ENCODE measurements at places on chromosomes 1 and 21.
A peak's percentile ranks its signal among the peaks of the same experiment; 100 is the strongest.

GRCh38 chr1:221743416-221744208, 1.7 kb upstream of the DUSP10 start:
- DNase-seq = no peak

GRCh38 chr1:63611231-63611630, 18.0 kb downstream of the PGM1 start:
- no peak for DNase-seq

GRCh38 chr21:26887251-26887650, 42.0 kb upstream of the ADAMTS1 start:
- DNase-seq = peak; percentile 56

- DNase-seq = no peak
Observed at GRCh38 chr1:150789396-150789795, 18.7 kb downstream of the CTSK start.

GRCh38 chr1:14810595-14811361, 212.3 kb downstream of the KAZN start:
- peak; percentile 65 for DNase-seq

- no peak for DNase-seq
Observed at GRCh38 chr1:29452463-29453230, 216.3 kb downstream of the PTPRU start.

GRCh38 chr1:220957233-220957605, 78.0 kb downstream of the HLX start:
- peak; percentile 99 for DNase-seq

- no peak for DNase-seq
Observed at GRCh38 chr1:24828183-24828886, 83.1 kb downstream of the CLIC4 start.

DNA sequence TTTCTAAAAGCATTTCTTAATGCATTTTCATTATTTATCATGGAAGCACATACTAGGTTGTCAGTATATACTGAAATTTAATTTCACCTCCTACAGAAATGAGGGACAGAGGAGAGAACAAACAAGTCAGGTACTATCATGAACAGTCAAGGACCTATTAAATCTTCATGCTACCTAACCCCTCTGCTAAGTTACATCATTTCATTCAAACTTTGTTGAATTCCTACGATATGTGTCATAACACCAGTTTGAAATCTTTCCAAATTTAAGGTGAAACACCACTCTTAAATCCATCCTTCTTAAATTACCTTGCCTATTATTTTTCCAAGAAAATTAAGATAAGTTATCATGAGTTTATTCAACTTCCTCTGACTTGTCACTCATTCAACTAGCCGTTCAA, 78.9 kb downstream of the DENND1B start:
- DNase-seq = peak; percentile 21

- no peak for DNase-seq
Observed at GRCh38 chr1:11345971-11346715, 73.1 kb downstream of the UBIAD1 start.

- peak; percentile 71 for DNase-seq
Observed at GRCh38 chr1:100607628-100608240, 69.8 kb downstream of the GPR88 start.

GRCh38 chr1:226672339-226672762, 66.7 kb downstream of the ITPKB start:
- no peak for DNase-seq

DNA sequence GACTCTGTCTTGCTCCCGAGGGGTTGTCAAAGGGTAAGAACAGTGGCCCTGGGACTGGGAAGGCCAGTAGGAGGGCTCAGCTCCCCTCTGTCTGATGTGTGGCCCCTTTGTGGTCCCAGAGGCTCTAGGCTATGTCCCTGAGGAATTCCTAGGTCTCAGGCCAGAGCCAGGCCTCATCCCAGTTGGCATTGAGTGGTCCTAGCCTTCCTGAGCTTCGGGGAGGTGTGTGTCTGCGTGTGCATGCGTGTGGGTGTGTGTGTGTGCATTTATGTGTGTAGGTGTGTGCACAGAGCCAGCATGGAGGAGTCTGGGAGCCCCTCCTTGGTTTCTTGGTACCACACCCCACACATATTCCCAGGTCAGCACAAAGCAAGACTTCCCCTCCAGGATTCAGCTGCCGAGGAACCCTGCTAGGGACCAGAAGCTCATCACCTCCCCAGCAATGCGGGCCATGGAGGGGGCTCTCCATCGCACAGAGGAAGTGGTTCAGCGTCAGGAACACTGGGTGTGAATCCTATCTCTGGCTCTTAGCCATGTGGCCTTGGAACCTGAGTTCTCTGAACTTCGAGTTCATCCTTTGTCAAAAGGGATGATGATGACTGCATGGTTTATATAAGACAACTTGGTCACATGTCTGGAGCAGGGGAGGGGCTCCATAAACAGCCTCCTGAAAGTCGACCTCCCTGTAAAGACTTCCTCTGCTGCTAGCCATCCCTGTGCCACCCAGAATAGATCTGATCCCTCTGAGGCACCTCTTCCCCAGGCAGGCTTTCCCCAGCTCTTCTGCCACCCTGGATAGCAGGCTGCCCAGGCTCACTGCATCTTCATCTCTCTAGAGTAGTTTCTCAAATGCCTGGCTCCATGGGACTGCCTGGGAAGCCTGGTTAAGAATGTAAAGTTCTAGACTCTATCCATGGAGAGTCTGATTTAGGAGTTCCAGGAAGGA, 8.3 kb upstream of the EPS8L3 start:
- no peak for DNase-seq

- DNase-seq = no peak
Observed at GRCh38 chr1:211676106-211676583, 724 bp upstream of the NEK2 start.

- no peak for DNase-seq
Observed at GRCh38 chr1:175673371-175674150, 69.8 kb downstream of the TNR start.

GRCh38 chr1:168057921-168058320, 78.8 kb downstream of the GPR161 start:
- peak; percentile 6 for DNase-seq

GRCh38 chr1:201268604-201269151, 14.6 kb upstream of the PKP1 start:
- peak; percentile 82 for DNase-seq

DNA sequence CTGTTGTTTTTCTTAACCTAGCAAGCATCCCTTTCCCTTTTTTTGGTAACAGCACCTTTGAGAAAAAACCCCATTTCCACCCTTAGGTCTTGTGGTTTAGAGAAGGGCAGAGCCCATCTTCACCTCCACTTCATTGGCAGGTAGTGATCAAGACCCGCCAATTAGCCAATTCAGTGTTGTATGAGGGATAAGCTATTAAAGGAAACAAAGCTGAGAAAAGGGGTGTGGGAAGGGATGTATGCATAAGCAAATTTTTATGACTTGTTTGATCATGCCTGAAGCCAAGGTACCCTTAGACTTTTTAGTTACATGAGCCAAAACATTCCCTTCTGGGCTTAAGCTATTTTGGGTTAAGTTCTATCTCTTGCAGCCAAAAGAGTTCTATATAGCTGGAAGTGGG, 3.6 kb upstream of the ZNF697 start:
- no peak for DNase-seq

DNA sequence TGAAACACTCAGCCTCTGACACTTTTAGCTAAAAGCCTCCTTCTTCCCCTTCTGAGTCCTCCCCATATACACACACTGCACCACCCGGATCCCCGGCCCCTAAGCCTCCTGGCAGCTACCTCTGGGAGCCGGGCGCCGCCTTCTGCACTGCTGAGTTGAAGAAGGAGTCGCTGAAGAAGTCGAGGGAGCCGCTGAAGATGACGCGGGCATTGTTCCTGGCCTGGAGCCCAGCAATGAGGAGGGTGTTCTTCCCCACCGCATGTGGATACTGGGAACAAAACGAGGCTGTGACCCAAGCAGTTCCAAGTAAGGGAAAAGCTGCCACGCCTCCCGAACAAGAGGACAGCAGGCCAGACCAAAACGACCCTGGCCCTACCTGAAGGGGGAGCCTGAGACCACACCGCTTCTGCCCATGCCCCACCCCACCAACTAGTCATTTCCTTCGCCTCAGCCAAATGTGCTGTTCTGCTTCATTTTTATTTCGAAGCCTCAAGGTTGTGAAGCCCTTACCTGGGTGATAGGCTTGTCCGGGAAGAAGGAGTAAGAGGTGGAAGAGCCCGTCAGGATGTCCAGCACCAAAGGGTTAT, 7.0 kb downstream of the DDOST start:
- DNase-seq = no peak

GRCh38 chr21:43188592-43189210, 19.9 kb downstream of the CRYAA start:
- no peak for DNase-seq

GRCh38 chr1:171912509-171913175, 71.3 kb downstream of the DNM3 start:
- DNase-seq = no peak

DNA sequence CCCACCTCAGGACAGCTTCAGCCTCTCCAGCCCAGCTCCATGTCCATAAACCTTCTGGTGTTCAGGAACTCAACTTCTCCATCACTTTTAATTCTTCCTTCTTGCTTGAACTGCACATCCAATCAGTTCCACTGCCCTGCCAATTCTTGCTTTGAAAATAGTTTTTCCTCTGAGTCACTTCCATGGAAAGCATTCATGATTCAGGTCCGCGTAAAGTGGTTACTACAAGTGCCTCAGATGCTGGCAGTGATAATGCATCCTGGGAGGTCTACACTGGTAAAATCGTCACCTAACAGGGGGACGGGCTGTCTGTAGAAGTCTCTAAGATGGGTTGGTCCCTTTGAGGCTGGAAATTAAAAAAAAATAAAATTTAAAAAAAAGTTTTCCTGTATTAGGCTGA, 25.9 kb upstream of the RCAN1 start:
- DNase-seq = peak; percentile 75

GRCh38 chr1:44592208-44593145, 81.8 kb downstream of the TMEM53 start:
- DNase-seq = no peak

DNA sequence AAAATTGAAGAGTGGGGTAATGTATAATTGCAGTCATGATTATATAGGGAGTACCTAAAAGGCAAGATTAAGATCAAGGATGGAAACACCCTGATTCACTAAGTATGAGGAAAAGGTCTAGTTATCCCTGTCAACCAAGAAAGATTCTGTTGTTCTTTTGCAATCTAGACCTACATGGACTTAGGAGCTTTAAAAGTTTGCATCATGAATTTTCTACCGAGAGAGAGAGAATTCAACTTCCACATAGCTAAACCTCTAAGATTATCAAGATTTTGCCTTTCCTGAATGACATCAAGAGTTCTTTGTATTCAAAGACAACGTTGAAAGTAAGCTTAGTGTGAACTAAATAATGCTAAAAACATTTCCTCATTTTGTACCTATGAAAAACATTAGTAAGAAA, 78.8 kb upstream of the RBM34 start:
- DNase-seq = peak; percentile 2

DNA sequence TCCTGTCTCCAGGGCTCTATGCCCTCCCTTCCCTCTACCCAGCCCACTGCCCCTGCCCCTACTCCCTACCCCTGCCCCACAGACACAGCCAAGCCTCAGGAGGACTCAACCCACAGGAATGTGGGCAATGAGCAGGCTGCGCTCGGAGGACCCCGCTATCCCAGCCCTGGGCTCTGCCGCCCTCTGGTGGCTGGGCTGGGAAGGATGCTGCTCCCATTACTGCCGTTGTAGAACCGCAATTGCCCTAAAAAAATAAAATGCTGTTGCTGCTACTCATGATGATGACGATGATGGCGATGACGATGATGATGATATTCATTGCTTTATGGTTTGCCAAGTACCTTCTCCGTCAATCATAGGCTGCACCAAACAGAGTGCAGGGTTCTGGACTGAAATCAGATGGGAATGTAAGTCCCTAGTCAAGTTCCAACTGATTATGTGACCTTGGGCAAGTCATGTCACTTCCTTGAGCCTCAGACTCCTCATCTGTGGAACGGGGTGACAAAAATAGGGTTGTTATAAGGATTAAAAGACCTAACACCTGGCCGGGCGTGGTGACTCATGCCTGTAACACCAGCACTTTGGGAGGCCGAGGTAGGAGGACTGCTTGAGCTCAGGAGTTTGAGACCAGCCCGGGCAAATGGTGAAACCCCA, 24.6 kb downstream of the ARHGEF19 start:
- peak; percentile 70 for DNase-seq

GRCh38 chr1:217681806-217682205, 50.7 kb downstream of the SPATA17 start:
- no peak for DNase-seq

- DNase-seq = no peak
Observed at GRCh38 chr1:156226782-156227181, 14.0 kb downstream of the PMF1 start.

DNA sequence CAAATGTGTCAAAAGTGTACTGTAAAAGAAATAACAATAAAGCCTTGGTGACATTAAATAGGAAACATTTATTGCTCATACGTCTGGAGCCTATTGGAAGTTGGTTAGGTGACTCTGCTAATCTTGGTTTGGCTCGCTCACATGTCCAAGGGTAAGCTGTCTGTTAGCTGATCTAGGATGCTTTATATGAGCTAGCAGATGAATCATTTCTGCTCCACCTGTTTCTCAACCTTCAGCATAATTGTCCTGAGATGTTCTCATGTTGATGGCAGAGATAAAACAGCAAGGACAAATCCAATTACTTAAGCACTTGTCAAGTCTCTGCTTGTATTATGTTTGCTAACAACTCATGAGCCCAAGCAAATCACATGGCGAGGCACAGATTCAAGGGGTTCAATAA, 56.0 kb upstream of the CD53 start:
- no peak for DNase-seq

- peak; percentile 37 for DNase-seq
Observed at GRCh38 chr21:44304877-44305293, 5.0 kb downstream of the PFKL start.

DNA sequence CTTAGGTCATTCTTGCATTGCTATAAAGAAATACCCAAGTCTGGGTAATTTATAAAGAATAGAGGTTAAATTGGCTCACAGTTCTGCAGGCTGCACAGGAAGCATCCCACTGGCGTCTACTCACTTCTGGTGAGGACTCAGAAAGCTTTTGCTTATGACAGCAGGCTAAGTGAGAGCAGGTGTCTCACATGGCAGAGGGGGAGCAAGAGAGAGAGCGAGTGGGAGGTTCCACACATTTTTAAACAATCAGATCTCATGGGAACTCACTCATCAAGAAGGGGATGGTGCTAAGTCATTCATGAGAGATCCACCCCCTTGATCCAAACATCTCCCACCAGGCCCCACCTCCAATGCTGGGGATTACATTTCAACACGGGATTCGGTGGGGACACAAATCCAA, 13.6 kb upstream of the RGS4 start:
- no peak for DNase-seq

DNA sequence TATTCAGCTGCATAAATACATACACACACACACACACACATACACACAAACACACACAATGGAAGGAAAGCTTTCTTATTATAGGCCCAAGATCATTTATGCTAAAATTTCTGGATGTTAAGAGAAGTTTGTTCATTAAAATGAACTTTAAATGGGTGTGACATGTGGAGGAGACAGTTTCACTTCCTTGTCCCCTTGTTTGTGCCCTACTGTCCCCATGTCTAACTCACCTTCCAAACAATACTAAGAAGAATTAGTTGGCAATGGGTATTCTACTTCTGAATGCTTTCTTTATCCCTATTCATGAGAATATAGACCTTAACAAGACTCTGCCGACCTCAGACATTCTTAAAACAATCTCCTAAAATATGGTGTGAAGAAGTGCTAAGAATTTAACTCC, 63.5 kb upstream of the NRIP1 start:
- DNase-seq = no peak

- DNase-seq = no peak
Observed at GRCh38 chr1:243723050-243723449, 127.0 kb downstream of the AKT3 start.
